Activated naive CD8-positive, alpha-beta T cell treated with anti-CD3 and anti-CD28 coated beads for 36 hours (primary cell): ENCODE measurements at places on chromosomes 4 and X. TPM values are rescaled to one million over a fixed set of nuclear protein-coding genes. Genes with fewer than 3 reads are reported as not detected.

- no peak overlapping the region for H3K27ac ChIP-seq
- no peaks in the 10 kb centered on the region for H3K36me3 ChIP-seq
- H3K4me3 ChIP-seq, result no peak overlapping the region
- H3K4me1 ChIP-seq, result peaks cover 6% of the 10 kb centered on the region
- peaks cover 4% of the 10 kb centered on the region for H3K27me3 ChIP-seq
Measured at GRCh38 chr4:141241986-141242385, 21.3 kb downstream of the ZNF330 start.

GRCh38 chr4:48556268-48556667 lies 66.2 kb downstream of the ZAR1 start:
- H3K36me3 ChIP-seq, result peaks cover 44% of the 10 kb centered on the region
- H3K4me1 ChIP-seq, result peaks cover 2% of the 10 kb centered on the region
- no peak overlapping the region for H3K27ac ChIP-seq
- H3K4me3 ChIP-seq, result no peak overlapping the region
- DNase-seq, result no peak

DNA sequence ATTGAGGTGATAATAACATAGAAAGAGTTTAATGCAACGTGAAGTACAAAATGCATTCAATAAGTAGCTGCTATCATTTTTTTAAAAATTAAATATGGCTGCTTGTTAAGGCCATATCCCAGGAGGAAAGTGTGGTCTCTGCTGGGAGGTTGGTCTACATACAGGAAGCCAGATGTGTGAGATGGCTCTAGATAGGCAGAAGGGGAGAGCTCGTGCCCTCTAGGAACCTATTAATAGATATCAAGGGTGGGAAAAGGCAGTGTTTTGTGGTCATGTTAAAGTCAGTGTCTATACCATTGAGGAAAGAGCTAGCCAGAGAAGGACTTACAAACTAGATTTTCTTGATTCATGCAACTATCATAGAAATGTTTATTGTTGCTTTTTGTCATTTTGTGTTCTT lies 140.5 kb downstream of the KLHL8 start:
- H3K36me3 ChIP-seq, result peaks cover 2% of the 10 kb centered on the region
- H3K4me1 ChIP-seq, result peaks cover 21% of the 10 kb centered on the region
- no peak for DNase-seq
- H3K27me3 ChIP-seq, result no peaks in the 10 kb centered on the region
- no peak overlapping the region for H3K27ac ChIP-seq
- no peak overlapping the region for H3K4me3 ChIP-seq

CPE gene
- total RNA-seq, result not detected

- no peaks in the 10 kb centered on the region for H3K4me1 ChIP-seq
Measured at GRCh38 chr4:87884976-87885549, 52.3 kb downstream of the MEPE start.

CPLX1 gene
- total RNA-seq, result not detected

DNA sequence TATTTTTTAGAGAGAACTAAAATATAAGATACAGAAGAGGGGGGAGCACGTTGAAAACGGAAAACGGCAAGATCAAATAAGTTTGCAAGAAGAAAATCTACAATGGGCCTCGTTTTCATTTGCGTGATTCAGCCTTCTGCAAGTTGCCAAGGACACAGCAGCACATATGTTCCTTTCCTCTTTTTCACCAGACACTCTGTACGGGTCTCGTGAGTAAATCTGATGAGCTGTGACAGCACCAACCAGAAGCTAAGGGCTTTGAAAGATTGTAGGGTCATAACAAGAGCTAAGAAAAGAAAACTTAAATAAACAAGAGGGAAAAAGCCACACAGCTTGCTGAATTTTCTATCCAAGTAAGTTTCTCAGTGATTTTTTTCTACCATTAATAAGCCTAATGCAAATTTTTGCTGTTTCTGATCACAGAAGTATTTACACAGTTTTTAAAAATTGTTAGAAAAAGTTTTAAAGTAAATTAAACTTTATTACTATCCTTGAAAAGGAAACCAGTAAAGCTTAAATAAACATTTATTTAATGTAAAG lies 63.4 kb downstream of the SCML2 start:
- H3K27me3 ChIP-seq, result no peaks in the 10 kb centered on the region
- H3K27ac ChIP-seq, result no peak overlapping the region
- no peak for DNase-seq

- peaks cover 5% of the 10 kb centered on the region for H3K27me3 ChIP-seq
- H3K4me1 ChIP-seq, result no peaks in the 10 kb centered on the region
- H3K36me3 ChIP-seq, result no peaks in the 10 kb centered on the region
- no peak overlapping the region for H3K4me3 ChIP-seq
Measured at GRCh38 chr4:77286906-77287305, 129.9 kb downstream of the CCNG2 start.

GRCh38 chr4:60619531-60620305 lies 580.4 kb upstream of the ADGRL3 start:
- DNase-seq, result no peak
- no peaks in the 10 kb centered on the region for H3K4me1 ChIP-seq
- no peak overlapping the region for H3K4me3 ChIP-seq
- no peaks in the 10 kb centered on the region for H3K27me3 ChIP-seq
- no peaks in the 10 kb centered on the region for H3K36me3 ChIP-seq

DNA sequence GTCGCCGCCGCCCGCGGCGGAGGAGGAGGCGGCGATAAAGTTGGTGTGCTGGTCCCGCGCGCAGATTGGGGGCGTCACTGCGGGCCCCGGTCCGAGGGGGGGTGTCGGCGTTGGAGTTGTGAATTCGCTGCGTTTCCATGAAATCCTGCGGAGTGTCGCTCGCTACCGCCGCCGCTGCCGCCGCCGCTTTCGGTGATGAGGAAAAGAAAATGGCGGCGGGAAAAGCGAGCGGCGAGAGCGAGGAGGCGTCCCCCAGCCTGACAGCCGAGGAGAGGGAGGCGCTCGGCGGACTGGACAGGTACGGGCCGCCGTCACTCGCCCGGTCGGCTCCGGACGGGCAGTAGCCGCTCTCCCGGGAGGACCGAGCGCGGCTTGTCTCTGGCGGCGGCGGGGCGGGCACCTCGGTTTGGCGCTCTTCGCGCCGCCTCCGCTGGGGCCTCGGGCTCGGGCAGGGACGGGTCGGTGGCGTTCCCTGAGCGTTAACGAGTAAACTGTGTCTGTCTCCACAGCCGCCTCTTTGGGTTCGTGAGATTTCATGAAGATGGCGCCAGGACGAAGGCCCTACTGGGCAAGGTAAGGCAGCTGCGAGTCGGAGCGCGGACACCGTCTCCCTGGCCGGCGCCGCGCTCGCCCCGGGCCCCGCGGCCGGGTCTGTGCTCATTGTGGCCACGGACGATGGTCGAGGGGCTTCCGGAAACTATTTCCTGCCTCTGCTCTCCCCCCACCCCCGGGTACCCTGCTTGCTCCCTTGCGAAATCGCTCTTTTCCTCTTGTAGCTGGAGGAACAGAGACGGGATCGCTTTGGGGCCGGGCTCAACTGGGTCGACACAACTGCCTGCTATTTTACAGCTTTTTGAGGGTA lies 658 bp downstream of the KDM6A start:
- peak overlapping the region; percentile 98 for H3K27ac ChIP-seq
- H3K36me3 ChIP-seq, result peaks cover 6% of the 10 kb centered on the region
- peaks cover 1% of the 10 kb centered on the region for H3K4me1 ChIP-seq
- H3K27me3 ChIP-seq, result no peaks in the 10 kb centered on the region

ANKRD50 gene
- 0.48 TPM for total RNA-seq

PDZD4 gene
- total RNA-seq, result 0.38 TPM

GRCh38 chr4:6225469-6225868 lies 25.1 kb upstream of the JAKMIP1 start:
- no peak overlapping the region for H3K4me3 ChIP-seq
- no peak overlapping the region for H3K27ac ChIP-seq
- peaks cover 44% of the 10 kb centered on the region for H3K27me3 ChIP-seq
- H3K36me3 ChIP-seq, result no peaks in the 10 kb centered on the region

DNA sequence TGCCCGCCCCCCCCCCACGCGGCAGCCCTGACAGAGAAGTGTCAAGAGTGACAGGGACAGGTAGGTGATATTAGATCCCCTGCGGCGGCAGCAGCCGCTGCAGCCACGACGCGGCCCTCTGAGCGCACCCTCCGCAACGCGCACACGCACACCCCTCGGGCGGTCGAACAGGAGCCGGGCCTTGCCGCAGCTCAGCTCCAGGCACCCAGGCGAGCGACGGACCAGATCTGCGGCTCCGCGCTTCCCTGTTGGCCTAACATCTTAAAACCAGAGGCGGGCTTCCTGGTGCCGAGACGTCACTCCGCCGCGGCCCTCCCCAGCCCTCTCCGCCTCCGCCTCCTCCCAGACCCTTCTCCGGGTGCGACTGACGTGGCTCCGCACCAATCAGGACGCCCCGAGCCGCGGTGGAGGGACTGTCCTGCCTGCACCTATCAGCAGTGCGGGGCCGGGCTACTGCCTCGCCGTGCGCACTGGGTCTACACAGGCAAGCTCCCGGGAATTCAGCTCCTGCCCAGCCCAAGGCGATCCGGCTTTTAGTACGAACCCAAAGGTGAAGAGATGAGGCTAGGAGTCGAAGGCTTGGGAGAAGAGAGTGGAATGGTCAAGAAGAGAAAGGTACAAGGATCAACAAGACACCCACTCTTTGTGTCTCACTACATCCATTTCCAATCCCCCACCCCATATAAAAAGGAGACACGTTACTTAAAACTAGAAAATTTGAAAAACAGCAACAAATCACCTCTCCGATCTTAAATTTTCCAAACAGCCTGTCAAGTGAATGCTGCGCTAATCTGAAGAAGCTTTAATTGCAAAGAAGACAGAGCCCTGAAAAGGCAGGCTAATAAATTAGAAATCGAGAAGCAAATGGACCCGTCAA lies at the start of gene PITX2:
Gene PITX2 (minus strand): TSS at position 237 of the 877 bp plus-strand sequence. CDS start 617 bp downstream, outside the sequence.
- peak within 1 kb of the TSS; percentile 25 for H3K27ac ChIP-seq
- peaks cover 26% of the 10 kb centered on the region for H3K4me1 ChIP-seq
- DNase-seq, result peak; percentile 65
- peak within 1 kb of the TSS; percentile 61 for H3K4me3 ChIP-seq
- peaks cover 100% of the 10 kb centered on the region for H3K27me3 ChIP-seq

FGF13 gene
- not detected for total RNA-seq

PRAF2 gene
- total RNA-seq, result 11.9 TPM

DNA sequence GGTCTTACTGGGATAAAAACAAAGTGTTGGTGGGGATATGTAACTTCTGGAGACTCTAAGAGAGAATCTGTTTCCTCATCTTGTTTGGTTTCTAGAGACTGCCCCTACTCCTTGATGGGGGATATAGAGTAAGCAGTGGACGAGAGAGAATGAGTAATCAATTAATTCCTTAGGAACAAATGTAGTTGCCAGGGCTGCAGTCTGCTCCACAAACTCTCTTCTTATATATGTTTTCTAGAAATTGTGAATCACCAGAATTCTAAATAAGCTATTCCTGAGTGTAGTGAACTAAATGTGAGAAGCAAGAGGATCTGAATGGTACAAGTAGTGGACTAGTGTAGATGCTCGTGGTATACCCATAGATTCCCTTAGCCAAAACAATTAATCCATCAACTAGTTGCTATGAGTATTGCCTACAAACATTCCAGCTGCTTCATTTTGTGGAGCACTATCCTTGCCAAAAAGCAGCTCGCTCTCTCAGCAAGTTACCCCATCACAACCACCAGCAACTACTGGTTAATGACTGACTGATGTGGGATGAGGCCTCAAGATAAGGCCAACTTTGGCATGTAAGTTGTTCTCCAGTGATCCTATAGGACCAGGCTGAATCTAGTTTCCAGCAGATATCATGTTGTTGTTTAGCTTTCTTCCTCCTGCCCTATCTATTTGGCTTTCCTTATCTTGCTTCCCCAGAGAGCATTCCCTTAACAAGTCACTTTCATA lies 273.0 kb downstream of the SLC7A11 start:
- H3K4me1 ChIP-seq, result no peaks in the 10 kb centered on the region
- no peaks in the 10 kb centered on the region for H3K36me3 ChIP-seq
- no peak for DNase-seq
- H3K27me3 ChIP-seq, result no peaks in the 10 kb centered on the region
- H3K27ac ChIP-seq, result no peak overlapping the region

GRCh38 chr4:27685091-27685490 lies 824.5 kb downstream of the STIM2 start:
- no peaks in the 10 kb centered on the region for H3K36me3 ChIP-seq
- H3K27me3 ChIP-seq, result no peaks in the 10 kb centered on the region
- H3K4me3 ChIP-seq, result no peak overlapping the region

F8A3 gene
- total RNA-seq, result 8.8 TPM

WDR17 gene
- 2.7 TPM for total RNA-seq

DNA sequence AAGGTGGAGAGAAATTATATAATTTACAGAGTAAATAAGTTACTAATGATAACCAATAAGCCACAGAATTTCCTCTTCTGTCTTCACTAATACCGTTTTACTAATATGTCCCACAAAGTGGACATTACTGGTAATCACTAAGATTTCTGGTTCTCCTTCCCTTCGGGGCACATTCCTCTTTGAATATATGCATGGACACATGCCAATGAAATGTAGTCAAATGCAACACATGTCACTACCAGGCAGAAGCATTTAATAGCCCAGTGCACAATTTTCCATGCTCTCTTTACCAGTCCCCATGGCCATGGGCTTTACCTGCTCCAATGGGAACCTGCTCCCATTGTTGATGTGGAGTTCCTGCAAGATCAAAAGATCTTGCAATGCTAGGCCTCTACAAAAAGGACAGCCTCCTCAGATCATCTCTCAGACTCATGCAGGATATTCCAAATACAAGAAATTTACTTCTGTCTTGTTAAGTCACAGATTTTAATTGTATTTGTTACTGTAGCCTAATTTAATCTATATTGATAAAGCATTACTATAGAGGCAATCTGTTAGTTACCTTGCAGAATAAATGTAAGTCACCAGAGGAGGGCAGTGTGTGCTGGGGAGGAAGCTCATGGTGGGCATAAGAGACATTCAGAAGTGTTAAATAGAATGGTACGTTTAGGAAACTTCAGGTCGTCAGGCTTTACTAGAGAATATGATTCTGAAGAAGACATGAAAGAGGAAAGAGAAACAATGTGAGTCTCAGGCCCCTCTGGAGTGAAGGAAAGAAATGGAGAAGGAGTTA lies 37.1 kb upstream of the INPP4B start:
- no peak for DNase-seq
- H3K27ac ChIP-seq, result no peak overlapping the region
- no peaks in the 10 kb centered on the region for H3K36me3 ChIP-seq
- no peaks in the 10 kb centered on the region for H3K27me3 ChIP-seq
- no peak overlapping the region for H3K4me3 ChIP-seq

GPAT3 gene
- total RNA-seq, result 2.5 TPM

GNRHR gene
- not detected for total RNA-seq

PPP1R3F gene
- 2.5 TPM for total RNA-seq

GRCh38 chr4:25993395-25994185 lies 79.6 kb downstream of the SMIM20 start:
- no peak overlapping the region for H3K4me3 ChIP-seq
- H3K27me3 ChIP-seq, result peaks cover 4% of the 10 kb centered on the region
- H3K27ac ChIP-seq, result no peak overlapping the region
- peak; percentile 30 for DNase-seq

GRCh38 chr4:56093576-56093975 lies 144.8 kb downstream of the CEP135 start:
- no peaks in the 10 kb centered on the region for H3K36me3 ChIP-seq
- no peaks in the 10 kb centered on the region for H3K27me3 ChIP-seq
- H3K4me1 ChIP-seq, result no peaks in the 10 kb centered on the region
- no peak for DNase-seq
- no peak overlapping the region for H3K4me3 ChIP-seq
- H3K27ac ChIP-seq, result no peak overlapping the region

- DNase-seq, result peak; percentile 29
- H3K4me3 ChIP-seq, result no peak overlapping the region
- peaks cover 5% of the 10 kb centered on the region for H3K4me1 ChIP-seq
- H3K27ac ChIP-seq, result no peak overlapping the region
Measured at GRCh38 chr4:121462660-121463261, 81.9 kb upstream of the QRFPR start.

GRCh38 chrX:4978613-4979012 lies 1250.1 kb downstream of the NLGN4X start:
- no peaks in the 10 kb centered on the region for H3K27me3 ChIP-seq
- no peak overlapping the region for H3K4me3 ChIP-seq
- no peak overlapping the region for H3K27ac ChIP-seq
- H3K36me3 ChIP-seq, result no peaks in the 10 kb centered on the region
- H3K4me1 ChIP-seq, result no peaks in the 10 kb centered on the region

GRCh38 chrX:102042372-102043325 lies 82.8 kb upstream of the TCEAL2 start:
- no peak for DNase-seq
- H3K27ac ChIP-seq, result no peak overlapping the region
- no peaks in the 10 kb centered on the region for H3K36me3 ChIP-seq
- H3K27me3 ChIP-seq, result no peaks in the 10 kb centered on the region
